Activated naive CD4-positive, alpha-beta T cell treated with anti-CD3 and anti-CD28 coated beads, Interleukin-2, amount 50 U/mL, for 72 hours (primary cell): ENCODE measurements at places on chromosomes 16 and 17.

DNA sequence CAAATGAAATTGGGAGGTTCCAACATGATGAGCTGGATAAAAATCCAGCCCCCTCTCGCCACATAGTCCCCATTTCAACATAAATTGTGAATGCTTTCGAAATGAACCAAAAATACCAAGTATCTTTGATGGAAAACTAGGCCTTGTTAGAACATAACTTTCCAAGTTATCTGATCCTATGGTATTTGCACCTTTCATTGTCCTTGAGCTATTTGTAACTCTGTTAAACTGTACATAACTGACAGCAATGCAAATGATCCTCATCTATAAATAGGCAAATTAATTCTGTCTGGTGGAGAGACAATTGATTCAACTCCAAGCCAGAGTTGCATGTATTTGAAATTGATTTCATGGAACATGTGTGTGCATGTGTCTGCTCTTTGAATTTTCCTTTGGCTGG is 18.2 kb downstream of the CMTM4 start:
- DNase-seq = no peak

- no peak for DNase-seq
Measured at GRCh38 chr17:7440834-7441195, 1.5 kb downstream of the FGF11 start.

DNA sequence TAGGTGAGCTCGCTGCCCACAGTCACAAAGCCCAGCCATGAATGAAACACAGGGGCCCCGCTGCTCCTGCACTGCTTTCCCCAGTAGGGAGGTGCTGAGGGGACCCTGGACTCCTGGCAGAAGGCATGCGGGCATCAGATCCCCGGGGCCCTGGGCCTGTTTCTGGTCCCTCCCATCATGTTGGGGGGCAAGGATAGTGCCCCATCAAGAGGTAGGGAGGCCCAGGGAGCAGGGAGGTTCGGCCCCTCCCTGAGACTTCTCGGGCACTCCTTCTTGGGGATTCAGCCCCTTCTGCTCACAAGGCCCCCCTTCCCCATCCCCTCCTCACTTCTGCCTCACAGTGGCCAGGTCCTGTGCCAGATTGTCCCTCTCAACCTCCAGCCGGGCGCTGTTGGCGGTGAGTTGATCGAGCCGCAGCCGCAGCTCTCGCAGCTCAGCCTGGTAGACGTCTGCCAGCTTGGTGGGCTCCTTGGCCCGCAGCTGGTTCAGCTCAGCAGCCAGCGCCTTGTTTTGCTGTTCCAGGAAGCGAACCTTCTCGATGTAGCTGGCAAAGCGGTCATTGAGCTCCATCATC is 515 bp downstream of the GFAP start:
- no peak for DNase-seq

- no peak for DNase-seq
Measured at GRCh38 chr17:33520426-33521330, 227.6 kb upstream of the ASIC2 start.

GRCh38 chr17:45715787-45716186 is 68.3 kb upstream of the CRHR1 start:
- no peak for DNase-seq

DNA sequence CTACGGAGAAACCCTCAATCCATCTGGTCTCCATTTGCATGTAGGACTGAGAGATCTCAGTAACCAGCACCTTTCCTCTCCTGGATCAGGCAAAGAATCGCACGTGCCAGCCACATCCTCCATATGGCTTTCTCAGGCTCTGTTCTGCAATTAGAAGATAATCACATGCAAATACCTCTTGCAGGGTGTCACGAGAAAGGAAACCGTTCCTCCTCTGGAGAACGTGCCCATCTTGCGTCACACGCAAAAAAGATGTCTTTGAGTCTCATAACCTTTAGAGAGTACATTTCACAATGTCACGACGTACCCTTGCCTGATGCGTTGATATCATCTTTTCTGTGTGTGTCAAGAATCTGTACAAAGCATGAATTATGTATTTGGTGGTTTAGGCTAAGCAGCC is 36.2 kb upstream of the DNAH17 start:
- no peak for DNase-seq

DNA sequence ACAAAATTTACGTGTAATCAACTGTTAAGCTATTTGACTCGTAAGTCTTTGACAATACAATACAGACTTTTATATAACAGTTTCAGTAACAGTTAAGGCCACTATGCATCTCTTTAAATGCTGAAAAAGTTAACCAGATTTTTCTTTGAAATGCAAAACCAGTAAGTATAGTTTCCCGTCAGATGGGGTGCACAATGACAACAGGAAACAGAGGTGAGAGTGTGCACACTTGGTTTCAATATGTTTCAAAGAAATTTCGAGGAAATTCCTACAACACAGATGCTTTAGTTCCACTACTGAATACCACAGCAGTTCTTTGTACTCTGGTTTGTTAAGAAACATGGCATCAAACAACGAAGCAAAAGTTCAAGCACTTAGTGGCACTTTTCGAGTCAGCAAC is 48.4 kb downstream of the RNF157 start:
- no peak for DNase-seq

- DNase-seq = no peak
Measured at GRCh38 chr17:14833201-14833785, 431.8 kb downstream of the PMP22 start.

DNA sequence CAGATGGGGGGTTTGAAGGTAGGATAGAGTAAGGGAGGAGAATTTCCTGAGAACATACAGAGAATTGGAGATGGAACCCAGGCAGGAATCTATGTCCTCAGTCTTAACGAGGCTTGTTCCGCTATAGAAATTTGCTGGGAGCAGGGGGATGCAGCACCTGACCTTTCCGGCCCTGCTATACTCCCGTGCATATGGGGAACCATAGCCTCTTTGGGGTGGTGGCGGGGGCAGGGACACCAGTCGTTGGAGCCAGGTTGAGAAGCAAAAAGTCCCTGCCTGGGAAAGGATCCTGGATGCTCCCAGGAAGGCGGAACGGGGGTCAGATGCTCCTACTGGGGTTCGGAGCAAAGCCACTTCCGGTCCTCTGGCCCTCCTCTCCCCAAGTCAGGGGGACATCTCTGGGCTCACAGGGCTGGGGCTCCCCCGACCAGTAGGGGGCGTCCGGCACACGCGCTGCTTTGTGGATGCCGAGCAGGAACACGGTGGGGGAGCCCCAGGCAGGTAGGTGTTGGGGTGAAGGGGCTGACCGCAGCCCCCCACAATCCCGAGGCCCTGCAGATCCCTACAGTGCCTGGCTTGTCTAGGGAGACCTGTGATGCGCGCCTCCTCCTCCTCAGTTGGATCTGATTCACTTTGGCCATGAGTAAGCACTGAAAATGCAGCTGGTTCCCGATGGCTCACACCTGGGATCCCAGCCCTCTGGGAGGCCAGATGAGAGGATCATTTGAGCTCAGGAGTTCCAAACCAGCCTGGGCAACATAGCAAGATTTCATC is 15.5 kb upstream of the TFAP4 start:
- peak; percentile 89 for DNase-seq

DNA sequence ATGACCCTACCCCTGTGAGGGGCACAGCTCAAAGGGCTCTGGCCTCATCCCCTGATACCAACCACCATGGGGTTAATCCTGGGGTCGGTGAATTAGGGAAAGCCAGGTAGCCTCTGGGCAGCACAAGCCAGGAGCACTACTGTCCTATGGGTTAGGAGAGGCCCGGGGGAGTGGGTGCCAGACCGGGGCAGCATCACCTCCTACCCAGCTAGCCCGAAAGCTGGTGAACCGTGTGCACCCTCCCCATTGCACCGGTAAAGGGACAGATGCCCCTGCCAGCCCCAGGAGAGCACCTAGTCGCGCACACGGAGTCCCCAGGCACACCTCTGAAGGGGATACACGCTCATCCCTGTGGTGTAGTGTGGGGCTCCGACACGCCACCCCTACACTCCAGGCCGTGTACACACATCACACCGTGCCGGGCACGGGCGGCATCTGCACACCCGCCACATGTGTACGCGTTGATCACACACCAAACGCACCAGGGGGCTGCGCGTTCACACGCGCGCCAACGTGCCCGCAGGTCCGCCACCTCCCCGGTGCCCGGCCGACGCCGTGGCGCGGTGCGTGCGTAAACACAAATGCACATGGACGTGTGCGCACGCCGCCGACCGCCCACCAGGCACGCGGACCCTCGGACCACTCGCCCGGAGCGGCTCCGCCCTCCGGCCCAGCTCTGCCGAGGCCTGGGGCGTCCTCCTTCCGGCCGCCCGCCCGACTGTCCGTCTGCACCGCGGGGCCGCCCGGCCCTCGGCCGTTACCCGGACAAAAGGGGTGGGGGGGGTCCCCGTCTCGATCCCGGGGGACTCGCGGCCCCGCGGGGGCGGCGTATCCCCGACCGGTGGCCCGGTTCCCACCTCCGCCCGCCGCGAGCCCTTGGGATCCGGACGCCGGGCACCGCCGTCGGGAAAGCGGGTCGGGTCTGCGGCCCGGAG is 785 bp downstream of the UBALD1 start:
- no peak for DNase-seq

DNA sequence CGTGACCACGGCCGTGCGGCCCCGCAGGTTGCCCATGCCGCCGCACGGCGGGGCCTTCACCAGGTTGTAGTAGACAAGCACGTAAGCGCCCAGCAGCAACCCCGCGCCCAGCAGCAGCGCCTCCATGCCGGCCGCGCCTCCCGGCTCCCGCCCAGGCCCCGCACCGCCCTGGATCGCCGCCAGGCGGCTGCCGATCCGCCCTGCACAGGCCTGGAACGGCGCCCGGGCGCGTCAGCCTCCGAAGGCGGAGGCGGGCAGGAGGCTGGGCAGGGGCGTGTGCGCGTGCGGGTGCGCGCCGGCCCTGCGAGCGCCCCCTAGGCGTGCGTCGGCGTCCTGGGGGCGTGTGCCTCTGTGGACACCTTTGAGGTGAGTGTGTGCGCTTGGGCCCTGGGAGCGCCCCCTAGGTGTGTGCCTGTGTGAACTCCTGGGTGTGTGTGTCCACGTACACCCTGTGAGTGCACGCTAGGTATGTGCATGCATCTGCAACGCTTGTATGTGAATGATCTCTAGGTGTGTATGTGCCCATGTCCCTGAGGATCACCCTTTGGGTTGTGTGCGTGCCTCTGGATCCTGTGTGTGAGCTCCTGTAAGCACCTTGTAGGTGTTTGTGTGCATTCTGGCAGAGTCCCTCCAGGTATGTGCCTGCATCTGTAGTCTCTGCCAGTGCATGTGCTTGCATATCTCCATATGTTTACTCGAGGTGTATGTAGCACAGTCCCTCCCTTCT is at the start of gene DHRS13:
Gene DHRS13 (minus strand): TSS at position 261 of the 727 bp plus-strand sequence. CDS start 135 bp downstream, at position 126.
- DNase-seq = peak; percentile 92

DNA sequence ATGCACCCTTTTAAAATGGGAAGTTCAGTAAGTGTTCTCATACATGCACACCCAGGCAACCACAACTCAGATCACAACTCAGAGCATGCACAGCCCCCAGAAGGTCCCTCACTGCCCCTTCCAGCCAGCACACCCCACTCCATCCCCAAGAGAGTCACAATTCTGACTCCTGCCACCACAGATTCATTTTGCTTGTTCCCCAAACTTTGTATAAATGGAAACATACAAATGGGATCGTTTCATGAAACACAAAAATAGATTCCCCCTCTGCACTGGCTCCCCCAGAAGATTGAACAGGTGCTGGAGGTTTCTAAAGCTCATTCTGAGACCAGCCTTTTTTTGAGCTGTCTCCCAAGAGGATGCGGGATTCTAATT is 3.3 kb upstream of the TNFRSF13B start:
- DNase-seq = no peak

- no peak for DNase-seq
Measured at GRCh38 chr17:76477576-76477975, 10.2 kb downstream of the AANAT start.

GRCh38 chr16:56513972-56514371 is 5.9 kb downstream of the BBS2 start:
- DNase-seq = peak; percentile 9

DNA sequence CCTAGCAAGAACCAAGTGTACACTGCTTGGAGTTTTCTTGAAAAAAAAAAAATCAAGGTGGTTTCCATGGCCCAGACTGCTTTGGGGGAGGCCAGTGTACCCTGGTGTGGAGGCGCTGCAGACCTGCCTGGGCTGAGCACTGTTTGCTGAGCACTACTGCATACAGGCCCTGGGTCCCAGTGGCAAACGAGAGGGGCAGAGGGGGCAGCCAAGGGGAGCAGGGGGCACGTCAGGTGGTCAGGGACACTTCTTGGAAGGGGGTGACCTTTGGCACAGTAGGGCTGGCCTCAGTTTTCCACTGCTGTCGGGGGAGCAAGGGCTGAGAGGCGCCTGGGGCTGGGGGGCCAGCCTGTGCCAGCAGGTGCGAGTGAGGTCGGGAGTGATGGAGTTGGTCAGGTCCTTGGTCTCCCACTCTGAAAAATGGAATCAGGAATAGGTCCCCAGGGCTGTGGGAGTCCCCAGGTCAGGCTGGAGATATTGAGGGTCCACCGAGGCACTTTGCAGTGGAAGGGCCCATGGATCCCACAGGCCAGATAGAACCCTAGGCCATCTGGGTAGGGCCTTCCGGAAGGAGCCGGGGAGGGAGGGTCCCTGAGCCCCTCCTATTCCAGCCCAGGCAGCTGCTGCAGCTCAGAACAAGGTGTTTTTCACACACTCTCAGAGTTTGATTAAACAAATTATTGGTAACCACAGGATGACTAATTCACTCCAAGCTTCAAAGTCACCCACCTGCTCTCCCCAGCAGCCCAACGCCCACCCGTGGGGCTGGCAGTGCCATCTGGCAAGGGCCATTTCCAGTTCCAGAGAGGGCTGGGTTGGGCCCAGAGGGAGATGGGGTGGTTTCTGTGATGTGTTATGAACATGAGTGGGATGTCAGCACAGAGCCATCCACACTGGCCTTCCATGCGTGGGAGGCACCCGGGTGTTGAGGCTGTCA is 3.5 kb downstream of the ZFPM1 start:
- DNase-seq = peak; percentile 68

DNA sequence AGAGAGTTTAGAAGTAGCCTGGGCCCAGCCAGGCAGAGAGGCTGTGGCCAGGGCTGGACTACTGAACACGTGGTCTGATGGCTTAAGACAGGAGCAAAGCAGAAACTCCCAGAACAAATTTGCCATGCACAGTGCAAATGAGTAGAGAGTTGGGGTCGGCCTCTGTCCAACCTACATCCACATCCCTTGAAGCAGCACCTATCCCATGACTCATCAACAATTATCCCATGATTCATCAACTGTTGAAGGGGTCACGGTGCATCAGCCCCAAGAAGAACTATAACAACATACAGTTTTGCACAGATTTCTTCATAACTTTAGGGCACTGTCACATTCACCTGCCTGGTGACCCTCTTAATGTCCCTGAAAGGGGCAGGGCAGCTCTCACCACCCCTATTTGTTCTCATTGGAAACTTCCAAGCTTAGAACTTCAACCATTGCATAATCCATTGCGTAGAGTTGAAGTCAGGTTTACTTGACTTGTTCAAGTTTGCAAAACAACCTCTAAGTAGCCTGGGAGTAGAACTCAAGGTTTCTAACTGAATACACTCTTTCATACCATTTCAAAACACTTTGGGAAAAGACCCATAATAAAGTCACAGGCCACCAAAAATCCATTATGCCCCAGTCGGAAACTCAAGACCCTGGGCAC is 235.2 kb upstream of the CDH5 start:
- DNase-seq = no peak

GRCh38 chr17:80252871-80253270 is 7.8 kb upstream of the RNF213 start:
- peak; percentile 82 for DNase-seq
